CD4-positive, alpha-beta T cell (primary cell): ENCODE measurements at places on chromosomes 3 and 15.

GRCh38 chr3:148938306-148938705 is 53.0 kb upstream of the GYG1 start:
- DNase-seq: no peak

DNA sequence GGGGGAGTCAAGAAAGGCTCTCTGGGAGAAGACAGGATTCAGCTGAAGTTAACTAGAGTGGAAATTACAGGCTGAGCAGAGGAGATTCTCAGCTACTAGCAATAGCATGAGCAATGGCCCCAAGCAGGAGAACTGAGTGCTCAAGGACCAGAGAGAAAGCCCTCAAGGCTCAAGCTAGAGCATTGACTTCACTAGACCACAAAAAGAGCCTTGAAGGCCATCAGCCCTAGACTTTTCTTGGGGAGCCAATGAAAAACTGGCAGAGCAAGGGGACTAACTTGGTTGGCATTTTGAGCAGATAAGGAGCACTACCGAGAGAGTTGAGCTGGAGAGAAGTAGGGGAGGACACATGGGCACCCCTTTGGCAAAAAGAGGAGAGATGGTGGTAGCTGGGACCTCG is 277.6 kb downstream of the FEZF2 start:
- no peak for DNase-seq

- DNase-seq: no peak
These were observed 231.9 kb upstream of the TBC1D5 start for GRCh38 chr3:17974206-17974841.

- no peak for DNase-seq
These were observed 76.6 kb downstream of the GSK3B start for GRCh38 chr3:120017692-120018091.

DNA sequence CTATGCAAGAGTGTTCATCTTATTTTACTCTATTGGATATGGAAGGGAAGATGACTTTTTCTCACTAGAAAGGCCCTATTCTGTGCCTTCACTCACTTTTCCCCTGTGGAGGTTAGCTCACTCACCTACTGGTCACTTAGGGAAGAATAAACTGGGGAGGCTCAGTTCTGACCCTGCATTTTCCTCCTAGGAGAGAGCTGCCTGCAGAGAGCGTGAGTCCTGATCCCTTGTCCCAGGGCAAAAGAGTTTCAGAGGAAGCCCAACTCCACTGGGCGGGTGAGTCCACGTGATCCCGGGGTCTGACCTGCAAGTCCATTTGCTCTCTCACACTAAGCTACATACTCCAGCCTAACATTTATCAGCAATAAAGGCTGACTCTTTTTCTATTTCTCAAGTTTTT is 8.4 kb downstream of the MORC1 start:
- no peak for DNase-seq

DNA sequence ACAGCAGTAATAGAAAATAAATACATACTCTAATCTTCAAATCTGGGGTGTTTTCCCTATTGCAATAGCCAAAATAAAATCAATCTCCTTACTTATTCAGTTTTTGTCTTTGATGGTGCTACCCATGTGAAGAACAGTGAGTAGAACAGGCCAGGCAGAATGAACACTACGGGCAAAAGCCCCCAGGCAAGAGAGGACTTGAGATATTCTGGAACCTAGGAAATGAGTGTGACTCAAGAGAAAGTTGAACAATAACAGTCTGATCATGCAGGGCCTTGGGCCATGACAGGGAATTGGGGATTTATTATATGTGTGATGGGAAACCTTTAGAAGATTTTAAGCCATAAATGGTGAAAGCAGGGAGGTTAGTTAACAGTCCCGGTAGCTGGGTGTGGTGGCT is 14.0 kb upstream of the DUT start:
- DNase-seq: no peak

GRCh38 chr3:10419637-10420232 is 85.7 kb downstream of the ATP2B2 start:
- DNase-seq: no peak

DNA sequence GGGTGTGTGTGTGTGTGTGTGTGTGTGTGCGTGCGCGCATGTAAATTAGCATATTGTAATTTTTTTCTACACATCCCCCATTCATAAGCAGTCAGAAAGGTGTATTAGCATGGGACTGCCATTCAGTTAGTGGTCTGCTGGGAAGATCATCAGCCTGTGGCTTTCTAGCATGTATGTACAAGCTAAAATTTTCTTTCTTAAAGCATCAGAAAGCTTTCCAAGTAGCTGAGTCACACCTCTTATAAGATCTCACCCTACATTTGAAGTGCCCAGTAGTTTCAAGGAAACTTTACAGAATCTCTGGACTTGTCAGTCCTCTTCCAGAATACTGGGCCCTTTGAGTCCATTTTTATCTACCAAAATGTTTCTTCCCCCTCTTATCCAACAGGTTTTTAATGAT is 411.4 kb upstream of the TPRG1 start:
- DNase-seq: no peak

- no peak for DNase-seq
These were observed 226.7 kb upstream of the DCBLD2 start for GRCh38 chr3:99128235-99128634.

GRCh38 chr3:72679540-72680198 is 168.6 kb downstream of the SHQ1 start:
- DNase-seq: no peak

DNA sequence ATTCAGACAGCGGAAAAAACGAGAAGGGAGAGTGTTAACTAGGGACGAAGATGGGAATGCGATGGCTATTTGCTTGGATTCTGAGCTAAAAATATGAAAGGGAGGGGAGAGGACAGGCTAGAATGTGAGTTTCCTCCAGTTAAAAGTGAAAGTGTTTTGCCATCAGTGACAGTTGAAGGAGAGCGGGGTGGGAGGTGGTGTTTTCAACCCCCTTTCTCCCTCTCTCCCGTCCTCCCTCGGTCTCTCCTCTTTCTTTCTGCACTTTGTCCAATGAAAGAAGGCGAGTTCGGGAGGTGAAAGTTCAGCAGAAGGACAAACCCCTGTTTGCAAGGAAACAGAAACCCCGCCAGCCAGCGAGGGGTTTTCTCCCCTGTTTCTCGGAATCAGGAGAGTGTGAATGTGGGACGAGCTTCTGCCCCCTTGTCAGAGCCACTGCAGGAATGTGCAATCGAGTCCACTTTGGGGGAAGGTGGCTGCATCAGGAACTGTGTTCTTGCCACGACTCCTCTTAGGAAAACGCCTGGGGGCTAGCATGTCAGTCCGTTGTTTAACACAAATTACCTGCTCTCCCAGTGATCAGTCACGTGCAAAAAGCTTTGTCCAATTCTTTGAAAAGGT is 975 bp upstream of the FOXP1 start:
- DNase-seq: peak; percentile 7

GRCh38 chr3:106707347-106707746 is 669.9 kb upstream of the CCDC54 start:
- no peak for DNase-seq

DNA sequence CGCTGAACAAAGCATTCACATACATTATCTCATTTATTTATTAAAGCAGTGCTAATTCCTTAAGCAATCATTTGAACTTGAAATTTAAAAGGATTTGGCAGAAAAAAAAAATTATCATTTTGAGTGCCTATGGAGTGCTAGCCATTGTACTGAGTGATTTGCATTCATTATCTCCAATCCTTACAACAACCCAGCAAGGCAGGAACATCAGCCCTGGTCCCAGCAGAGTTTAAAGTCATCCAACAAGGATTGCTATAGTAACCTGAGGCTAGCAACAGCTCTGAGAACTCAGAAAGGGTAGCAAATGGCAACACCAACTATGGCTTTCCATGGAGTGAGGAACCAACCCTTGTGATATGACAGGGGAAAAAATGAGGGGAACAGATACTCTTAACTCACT is 237.6 kb upstream of the SETMAR start:
- no peak for DNase-seq

- DNase-seq: no peak
These were observed 114.9 kb downstream of the PDZRN3 start for GRCh38 chr3:73509816-73510215.

DNA sequence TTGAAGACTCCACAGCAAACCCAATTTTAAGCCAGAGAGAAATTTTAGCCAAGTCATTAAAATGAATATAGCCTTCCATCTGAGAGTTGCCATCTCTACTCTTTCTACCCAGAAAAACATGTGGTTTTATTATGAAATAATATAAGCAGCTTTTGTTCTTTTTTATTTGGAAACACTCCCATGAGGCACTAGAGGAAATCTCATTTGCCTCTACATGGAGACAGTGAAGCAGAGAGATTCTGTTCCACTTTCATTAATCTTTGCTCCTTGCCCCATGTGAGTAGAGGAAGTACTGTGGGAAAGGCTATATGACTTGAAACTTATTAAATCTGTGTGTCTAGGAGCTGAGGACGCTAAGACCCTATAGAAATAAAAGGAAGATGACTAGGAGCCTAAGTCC is 111.1 kb downstream of the P3H2 start:
- no peak for DNase-seq

DNA sequence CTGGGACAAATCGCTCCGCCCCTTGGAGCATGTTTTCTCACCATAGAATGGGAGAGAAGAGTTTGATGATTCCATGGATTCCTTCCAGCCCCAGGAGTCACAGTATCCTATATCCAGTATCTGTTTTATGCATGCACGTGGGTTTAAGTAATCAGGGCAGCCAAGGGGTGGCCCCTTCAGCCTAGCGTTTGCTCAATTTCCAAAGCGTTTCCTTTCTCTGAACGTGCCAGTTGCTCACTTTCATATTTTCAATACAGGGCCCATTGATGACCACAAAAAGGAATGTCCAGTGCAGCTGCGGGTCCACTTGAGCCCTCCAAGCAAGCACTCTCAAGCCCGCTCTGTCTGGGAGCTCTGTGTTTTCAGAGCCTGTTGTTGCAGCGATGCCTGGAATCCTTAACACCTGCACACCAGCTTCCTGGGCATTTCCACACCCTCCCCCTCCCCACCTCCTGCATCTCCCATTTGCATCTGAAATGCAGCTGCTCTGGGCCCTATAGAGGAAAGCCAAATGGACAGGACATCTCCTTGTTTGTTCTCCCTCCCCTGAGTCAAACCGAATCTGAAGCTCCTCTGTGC is 164.3 kb upstream of the LPP start:
- DNase-seq: no peak

DNA sequence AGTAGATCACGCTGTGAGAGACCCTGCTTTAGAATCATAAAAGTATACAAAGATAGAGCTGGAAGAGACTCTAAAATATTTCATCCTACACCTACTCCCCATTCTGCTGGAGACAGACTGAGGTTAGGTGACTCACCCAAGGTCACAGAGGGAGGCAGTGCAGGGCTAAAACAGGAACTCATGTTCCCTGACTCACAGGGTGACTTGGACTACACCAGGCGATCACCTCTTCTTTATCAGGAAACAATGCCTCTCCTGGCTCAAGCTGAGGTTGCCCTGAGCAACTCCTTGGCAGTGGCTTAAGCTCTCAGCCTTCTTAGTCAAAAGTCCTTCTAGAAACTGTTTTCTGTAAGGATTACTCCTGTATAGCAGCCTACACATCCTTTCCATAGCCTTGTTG is 26.4 kb upstream of the TNFAIP8L3 start:
- no peak for DNase-seq

DNA sequence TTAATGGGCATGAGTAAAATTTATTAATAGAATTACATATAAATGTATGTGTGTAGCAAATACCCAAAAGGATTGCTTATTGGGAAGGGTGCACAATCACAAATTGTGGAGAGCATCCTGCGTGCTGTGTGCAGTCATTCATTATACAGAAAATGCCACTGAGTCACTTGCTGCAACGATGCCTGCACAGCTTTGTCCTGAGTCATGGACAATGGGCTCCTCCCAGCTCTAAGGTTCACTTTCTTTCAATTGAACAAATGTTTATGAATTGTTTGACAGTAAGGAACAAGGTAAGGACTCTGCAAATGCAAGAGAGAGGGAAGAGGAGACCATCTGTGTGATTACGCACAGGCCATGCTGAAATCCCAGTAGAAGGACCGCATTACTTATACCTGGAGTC is 18.7 kb downstream of the CFAP161 start:
- DNase-seq: no peak

GRCh38 chr3:61629442-61629841 is 68.1 kb downstream of the PTPRG start:
- DNase-seq: no peak

GRCh38 chr15:98827217-98827616 is 178.9 kb downstream of the IGF1R start:
- no peak for DNase-seq

DNA sequence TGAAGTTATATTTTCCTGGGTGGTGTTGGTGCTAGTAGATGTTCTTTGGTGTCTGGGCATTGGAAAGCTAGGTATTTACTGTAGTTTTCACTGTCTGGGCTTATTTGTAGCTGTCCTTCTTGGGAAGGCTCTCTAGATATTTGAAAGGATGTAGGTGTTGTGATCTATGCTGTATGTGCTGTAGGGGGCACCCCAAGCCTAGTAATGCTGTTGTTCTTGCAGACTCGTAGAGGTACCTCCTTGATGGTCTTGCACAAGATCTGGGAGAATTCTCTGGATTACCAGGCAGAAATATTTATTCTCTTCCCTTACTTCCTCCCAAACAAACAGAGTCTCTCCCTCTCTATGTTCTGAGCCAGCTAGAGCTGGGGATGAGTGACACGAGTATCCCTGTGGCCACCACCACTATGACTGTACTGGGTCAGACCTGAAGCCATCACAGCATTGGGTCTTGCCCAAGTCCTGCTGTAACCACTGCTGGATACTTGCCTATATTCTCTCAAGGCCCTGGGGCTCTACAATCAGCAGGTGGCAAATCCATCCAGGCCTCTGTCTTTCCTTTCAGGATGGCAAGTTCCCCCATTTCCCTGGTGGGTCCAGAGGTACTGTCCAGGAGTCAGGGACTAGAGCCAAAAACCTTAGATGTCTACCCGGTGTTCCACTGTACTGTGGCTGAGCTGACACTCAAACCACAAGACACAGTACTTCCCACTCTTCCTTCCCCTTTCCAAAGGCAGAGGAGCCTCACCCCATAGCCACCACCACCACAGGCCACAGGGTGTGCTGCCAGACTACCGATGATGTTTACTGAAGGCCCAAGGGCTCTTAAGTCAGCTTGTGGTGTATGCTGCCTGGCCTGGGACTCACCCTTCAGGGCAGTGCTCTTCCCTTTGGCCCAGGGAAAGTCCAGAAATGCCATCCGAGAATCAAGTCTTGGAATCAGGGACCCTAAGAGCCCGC is 195.2 kb upstream of the DPPA4 start:
- peak; percentile 4 for DNase-seq

DNA sequence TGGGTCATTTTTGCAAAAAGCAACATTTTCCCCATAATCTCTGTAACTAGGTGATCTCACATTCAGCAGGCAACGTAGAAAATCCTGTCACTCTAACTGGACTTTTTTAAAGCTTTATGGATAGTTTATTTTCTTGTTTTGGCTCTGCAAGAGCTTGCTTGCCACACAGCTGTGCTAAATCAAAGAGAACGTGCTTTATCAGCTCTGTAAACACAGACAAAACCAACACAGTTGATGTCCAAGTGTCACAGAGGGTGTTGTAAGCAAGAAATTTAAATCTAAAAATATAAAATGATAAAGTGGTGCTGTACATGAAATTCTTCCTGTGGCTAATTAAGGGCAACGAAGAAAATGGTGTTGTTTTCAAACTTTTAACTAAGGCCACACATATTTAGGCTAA is 97.5 kb upstream of the STAC start:
- DNase-seq: no peak

GRCh38 chr3:41173926-41174885 is 25.1 kb upstream of the CTNNB1 start:
- no peak for DNase-seq
